ENCODE measurements at places on chromosomes 7 and 10.

DNA sequence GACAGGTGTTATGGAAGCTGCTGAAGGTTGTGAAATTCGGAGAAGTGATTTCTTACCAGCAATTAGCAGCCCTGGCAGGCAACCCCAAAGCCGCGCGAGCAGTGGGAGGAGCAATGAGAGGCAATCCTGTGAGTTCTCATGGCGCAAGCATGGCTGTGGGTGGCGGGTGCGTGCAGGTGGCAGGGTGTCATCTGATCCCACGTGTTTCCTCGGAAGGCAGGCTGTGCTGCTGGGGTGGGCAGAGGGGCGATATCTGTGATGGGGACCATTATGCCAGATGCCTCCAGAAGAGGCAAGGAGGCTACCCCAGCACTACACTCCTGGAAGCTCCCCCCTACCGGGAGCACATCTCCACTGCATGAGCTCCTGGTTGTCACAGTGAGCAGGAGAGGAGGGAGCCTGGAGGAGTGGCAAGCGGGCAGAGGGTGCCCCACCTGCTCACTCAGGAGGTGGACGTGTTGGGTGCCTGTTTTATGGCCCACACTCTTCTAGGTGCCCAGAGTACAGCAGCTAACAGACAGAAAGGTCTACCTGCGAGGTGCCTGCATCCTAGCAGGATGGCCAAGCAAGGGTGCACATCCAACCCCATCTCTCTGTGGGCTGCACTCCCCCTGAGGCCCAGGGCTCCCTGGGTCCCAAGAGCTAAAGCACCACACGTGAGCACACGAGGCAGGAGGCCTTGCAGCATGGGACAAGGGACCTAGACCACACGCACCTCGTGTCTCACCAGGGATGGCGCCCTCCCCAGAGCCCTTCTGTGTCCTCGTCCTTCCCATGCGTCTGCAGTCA is 204.7 kb downstream of the EBF3 start:
- no peak for DNase-seq

- DNase-seq = no peak
These were observed 26.5 kb upstream of the VSIR start for GRCh38 chr10:71799608-71800453.

- DNase-seq = no peak
These were observed 58.3 kb downstream of the CDHR3 start for GRCh38 chr7:106021151-106022067.

- no peak for DNase-seq
These were observed 97.7 kb upstream of the RPA3 start for GRCh38 chr7:7816084-7816483.

DNA sequence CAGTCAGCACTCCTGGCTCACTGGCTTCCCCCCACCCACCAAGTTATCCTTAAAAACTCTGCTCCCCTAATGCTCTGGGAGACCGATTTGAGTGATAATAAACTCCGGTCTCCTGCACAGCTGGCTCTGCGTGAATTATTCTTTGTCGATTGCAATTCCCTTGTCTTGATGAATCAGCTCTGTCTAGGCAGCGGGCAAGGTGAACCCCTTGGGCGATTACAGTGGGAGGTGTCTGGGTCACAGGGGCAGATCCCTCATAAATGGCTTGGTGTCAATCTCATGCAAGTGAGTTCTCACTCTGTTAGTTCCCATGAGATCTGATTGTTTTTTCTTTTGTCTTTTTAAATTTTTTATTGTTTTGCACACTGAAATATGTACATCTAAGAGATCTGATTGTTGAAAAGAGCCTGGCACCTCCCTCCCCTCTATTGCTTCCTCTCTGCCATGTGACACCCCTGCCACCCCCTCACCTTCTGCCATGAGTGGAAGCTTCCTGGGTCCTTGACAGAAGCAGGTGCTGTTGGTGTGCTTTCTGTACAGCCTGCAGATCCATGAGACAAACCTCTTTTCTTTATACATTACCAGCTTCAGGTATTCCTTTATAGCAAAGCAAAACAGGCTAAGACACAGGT is 20.5 kb downstream of the OTUD1 start:
- DNase-seq = no peak

- no peak for DNase-seq
These were observed 176.9 kb upstream of the ZWINT start for GRCh38 chr10:56537984-56538383.

DNA sequence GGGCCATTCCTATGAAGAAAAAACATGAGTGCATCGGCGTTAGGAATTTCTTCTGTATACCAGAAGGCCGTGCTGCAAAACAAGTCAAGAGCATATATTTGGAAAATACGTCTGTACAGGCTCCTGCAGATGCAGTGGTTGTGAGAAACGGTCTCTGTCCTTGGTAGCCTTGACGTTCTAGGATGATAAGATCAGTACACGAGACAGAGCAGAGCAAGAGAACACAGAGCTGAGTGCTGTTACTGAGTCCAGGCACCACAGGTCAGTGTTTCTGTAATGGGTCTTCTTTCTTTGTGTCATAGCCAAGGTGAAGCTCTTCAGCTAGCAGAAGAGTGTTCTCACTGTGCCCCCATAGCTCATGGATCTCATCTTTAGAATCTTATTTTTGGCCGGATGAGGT is 62.8 kb downstream of the WDR37 start:
- DNase-seq = no peak

GRCh38 chr10:12534824-12535223 is 185.5 kb downstream of the CAMK1D start:
- no peak for DNase-seq

DNA sequence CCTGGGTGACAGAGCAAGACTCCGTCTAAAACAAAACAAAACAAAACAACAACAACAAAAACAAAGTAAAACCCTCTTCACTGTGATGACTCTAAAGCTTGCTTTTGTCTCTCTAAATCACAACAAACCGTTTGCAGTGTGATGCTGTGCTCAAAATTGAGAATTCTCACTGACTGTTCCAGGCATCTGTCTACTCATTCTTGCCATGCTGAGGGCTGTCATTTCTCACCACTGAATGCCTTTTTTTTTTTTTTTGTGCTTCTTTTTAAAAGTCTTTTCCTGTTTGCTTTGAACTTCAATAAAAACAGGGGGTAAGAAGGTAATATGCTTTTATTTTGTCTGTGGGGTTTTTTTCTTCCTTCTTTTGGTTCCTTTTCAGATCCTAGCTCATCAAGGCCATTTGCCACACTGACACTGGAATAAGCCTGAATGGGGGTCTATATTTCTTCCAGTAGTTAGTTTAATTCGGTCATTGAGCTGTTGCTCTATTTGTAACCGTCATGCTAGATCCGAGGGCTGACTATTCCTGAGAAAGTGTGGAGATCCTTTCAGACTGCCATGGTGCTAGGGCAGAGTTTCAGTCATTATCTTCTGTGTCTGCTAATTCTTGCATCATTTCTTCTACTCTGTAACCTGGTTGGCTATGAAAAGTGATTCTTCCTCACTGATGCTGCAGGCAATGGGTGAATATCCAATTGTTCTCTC is 10.6 kb downstream of the FAS start:
- no peak for DNase-seq

DNA sequence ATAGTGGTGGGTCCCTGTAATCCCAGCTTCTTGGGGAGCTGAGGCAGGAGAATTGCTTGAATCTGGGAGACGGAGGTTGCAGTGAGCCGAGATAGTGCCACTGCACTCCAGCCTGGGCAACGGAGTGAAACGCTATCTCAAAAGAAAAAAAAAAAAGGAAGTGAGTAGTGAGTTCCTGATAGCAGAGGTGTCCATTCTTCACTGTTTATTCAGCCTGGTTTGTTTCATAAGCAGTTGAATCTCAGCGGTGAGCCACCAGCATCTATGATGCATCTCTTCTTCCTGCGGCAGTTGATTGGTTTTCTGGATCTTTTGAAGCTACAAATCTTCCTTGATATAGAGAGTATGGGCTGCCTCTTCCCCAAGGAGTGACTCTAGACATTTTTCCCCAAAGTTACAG is 316.1 kb upstream of the MTPN start:
- DNase-seq = no peak

DNA sequence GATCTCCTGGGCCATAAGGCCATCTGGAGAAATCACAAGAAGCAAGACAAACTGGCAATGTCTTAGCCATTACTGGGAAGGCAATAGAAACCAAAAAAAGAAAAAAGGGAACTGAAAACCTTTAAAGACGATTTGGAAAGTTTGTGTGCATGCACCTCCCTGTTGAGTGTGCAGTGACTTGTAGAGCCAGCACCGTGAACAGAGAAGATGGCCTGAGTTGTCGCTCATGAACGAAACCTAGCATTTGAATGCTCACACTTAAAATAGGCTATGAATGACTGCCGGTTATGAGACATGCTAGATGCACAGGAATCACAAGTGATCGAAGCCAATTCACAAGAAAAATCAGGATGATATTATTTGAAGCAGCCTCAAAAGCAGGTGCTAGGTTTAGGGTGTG is 151.3 kb upstream of the ADO start:
- DNase-seq = no peak

DNA sequence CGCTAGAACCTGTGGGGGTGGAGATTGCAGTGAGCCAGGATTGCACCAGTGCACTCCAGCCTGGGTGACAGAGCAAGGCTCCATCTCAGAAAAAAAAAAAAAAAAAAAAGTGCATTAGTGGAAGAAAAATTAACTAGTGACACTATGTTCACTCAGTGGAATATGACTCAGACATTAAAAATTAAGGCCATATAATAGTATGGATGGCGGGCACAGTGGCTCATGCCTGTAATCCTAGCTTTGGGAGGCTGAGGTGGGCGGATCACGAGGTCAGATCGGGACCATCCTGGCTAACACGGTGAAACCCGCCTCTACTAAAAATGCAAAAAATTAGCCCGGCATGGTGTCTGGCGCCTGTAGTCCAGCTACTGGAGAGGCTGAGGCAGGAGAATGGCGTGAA is 3.4 kb downstream of the PHYH start:
- DNase-seq = no peak

GRCh38 chr7:138879356-138879755 is 81.4 kb upstream of the ATP6V0A4 start:
- no peak for DNase-seq

GRCh38 chr7:17932770-17933169 is 7.5 kb downstream of the SNX13 start:
- DNase-seq = no peak

DNA sequence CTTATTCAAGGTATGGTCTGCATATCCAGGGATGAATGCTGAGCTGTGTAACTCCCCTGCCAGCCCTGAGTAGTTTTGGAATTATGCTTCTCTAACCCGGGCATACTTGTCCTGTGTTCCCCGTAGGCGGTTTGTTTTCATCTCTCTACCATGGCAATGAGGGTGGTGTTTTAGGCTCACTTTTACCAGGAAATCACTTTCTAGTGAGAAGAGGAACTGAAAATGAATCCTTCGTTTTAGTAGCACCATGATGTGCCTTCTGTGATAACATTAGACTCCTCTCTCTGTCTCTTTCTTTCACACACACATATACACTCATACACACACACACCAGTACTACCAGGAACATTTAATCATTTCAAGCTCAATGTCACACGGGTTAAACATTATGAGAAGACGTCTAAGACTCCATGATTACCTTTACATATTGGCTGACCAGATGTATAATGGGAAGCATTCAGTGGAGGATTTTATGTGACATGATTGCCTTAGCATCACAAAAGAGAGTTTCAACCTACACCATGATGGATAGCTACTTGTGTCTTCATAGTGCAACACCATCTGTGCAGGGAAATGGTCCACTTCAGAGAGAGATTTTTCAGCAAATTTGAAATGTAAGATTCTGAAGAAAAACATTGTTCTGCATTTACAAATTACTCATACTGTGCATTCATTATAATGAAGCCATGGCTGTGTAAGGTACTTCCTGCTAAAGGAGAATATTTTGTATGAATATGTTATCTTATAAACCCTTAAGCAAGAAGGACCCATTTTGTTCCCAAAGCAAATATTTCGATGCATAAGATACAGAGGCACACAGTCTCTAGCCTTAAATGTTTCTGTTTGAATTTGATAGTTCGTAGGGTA is 31.0 kb upstream of the PFKP start:
- no peak for DNase-seq

GRCh38 chr10:86349474-86349873 is 17.1 kb downstream of the GRID1 start:
- no peak for DNase-seq

- DNase-seq = no peak
These were observed 25.8 kb downstream of the AKR1E2 start for GRCh38 chr10:4851846-4852245.

GRCh38 chr10:53909791-53910190 is 891.2 kb downstream of the PCDH15 start:
- DNase-seq = no peak

DNA sequence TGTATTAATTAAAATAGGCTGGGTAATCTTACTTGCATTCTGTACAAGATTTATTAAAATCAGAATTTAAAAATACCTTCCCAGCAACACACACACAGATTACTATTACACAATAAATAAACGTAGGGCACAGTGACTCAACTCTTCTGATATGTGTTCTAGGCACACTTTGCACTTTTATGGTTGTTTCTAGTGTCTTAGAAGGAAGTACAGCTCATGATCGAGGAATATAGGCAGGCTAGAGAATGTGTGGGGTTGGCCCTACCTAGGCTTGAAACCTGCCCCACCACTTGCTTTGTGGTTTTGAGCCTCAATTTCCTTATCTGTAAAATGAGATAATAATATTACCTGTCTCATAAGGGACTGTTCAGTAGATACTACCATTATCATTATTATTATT is 30.5 kb downstream of the ARMC3 start:
- no peak for DNase-seq

- DNase-seq = no peak
These were observed 1060.6 kb downstream of the LRMDA start for GRCh38 chr10:76492026-76492425.

DNA sequence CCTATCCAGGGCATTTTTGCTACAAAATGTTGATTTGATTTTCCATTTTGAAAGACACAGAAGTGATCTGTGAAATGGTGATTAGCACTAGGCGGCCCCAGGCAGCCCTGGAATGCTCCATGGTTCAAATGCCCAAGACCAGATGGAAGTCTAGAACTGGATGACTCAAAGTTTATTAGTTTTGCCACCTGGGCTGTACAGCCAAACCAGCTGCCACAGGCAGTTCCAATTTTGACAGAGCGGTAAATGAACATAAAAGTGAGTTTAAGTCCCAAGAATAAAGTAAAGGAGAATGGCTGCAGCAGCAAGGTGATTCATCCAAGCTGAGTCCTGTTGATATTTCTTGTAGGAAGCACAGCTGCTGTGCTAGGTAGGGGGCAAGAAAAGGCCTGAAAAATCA is 180.5 kb downstream of the SUGCT start:
- DNase-seq = no peak

GRCh38 chr7:134444198-134444960 is 14.5 kb downstream of the AKR1B1 start:
- DNase-seq = no peak

GRCh38 chr7:99313204-99313573 is 12.5 kb upstream of the ARPC1A start:
- DNase-seq = no peak

GRCh38 chr7:90825779-90826178 is 229.7 kb downstream of the CDK14 start:
- DNase-seq = no peak

GRCh38 chr7:27912751-27913150 is 172.8 kb downstream of the TAX1BP1 start:
- no peak for DNase-seq

DNA sequence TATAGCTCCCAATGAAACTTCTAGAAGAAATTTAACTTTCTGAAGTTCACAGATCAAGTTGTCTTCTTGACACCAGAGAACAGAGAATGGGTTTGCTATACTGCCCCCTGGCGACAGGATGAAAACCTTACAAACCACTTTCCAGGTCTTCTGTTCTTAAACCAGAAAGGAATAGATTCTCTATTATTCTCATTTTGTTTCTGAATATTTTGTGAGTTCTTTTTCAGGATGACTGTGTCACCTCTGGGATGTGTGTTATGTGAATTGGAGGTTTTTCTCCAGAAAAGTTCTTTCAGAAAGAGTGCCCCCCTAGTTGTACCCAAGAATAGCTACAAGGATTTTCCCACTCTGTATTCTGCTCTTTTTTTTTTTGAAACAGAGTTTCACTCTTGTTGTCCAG is 6.3 kb downstream of the IFT22 start:
- DNase-seq = no peak
